ENCODE measurements at places on chromosomes 11 and 22.

- DNase-seq, result no peak
Observed at GRCh38 chr22:28702891-28703290, 23.3 kb upstream of the TTC28 start.

DNA sequence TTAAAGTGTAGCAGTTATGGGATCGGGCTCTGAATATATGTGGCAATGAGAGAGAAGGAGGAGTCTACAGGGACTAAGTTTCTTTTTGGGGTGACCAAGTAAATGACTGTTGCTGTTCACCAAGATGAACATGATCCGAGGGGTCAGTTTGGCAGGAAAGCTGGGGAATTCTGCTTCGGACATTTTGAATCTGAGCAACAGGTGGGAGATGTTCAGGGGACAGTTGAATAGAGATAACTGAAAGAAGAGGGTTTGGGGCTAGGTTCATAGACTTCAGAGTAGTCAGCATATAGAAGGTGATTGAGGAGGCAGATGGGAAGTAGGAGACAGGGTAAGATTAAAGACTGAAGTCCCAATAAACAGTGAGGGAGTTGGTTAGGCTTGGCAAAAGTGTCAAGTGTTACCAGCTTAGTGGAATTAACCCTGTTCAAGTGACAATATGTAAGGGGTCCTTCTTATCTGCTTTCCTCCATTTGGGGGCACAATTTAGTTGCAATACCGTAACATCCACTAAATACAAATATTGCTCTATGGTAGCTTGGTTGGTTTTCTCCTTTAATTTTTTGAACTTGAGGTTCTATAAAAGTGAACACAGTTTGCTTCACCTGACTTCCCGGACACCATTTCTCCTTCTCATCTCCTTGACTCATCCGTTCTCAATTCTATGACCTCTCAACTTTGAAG, 2.9 kb upstream of the ENTHD1 start:
- DNase-seq, result no peak

DNA sequence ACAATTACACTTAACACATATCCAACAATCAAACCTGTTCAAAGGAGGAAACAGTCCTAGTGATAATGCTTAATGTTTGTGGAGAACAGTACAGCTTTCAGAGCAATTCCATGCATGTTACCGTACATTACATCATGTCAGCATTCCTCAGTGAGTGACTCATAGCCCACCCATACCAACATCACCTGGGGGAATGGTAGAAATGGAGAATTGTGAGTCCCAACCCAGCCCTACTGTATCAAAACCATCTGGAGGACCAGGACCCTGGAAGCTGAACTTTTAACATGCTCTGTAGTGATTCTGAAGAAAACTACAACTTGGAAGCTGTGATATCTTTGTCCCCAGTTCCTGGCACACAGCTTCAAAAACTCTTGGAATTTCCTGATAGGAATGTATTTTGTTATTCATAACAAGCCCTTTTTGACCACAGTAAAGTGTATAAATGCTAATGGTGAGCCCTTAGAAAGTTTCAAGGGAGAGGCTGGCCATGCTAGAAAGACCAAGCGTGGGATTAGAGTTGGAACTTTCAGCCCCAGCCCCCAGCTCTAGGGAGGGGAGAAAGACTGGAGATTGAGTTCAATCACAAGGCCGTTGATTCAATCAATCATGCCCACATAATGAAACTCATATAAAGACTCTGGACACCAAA, 301.1 kb downstream of the BUD13 start:
- DNase-seq, result no peak

- DNase-seq, result no peak
Observed at GRCh38 chr11:16367252-16367651, 10.9 kb upstream of the SOX6 start.

- DNase-seq, result no peak
Observed at GRCh38 chr11:71302534-71302909, 50.1 kb upstream of the SHANK2 start.

GRCh38 chr11:63516109-63516508, 10.2 kb downstream of the LGALS12 start:
- DNase-seq, result no peak

DNA sequence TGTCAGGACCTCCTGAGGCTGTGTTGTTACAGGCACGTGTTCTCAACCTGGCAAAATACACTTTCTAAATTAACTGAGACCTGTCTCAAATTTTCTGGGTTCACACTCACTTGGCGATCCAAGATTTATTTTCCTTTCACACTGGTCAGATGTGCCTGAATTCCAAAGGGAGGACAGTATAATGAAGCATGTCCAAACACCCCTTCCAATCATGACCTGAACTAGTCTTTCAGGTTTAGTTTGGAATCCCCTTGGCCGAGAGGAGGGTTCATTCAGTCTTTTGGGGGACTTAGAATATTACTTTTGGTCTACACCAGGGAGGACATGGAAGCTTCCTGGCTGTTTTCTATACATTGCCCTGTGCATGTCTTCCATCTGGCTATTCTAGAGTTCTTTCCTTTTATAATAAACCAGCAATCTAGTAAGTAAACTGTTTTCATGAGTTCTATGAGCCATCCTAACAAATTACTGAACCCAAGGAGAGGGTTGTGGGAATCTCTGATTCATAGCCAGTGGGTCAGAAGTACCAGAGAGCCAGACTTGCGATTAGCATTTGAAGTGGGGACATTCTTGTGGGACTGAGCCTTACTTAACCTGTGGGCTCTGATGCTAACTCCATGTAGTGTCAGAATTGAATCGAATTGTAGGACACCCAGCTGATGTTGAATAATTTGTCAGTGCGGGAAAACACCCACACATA, 14.8 kb upstream of the TMEM216 start:
- DNase-seq, result no peak

DNA sequence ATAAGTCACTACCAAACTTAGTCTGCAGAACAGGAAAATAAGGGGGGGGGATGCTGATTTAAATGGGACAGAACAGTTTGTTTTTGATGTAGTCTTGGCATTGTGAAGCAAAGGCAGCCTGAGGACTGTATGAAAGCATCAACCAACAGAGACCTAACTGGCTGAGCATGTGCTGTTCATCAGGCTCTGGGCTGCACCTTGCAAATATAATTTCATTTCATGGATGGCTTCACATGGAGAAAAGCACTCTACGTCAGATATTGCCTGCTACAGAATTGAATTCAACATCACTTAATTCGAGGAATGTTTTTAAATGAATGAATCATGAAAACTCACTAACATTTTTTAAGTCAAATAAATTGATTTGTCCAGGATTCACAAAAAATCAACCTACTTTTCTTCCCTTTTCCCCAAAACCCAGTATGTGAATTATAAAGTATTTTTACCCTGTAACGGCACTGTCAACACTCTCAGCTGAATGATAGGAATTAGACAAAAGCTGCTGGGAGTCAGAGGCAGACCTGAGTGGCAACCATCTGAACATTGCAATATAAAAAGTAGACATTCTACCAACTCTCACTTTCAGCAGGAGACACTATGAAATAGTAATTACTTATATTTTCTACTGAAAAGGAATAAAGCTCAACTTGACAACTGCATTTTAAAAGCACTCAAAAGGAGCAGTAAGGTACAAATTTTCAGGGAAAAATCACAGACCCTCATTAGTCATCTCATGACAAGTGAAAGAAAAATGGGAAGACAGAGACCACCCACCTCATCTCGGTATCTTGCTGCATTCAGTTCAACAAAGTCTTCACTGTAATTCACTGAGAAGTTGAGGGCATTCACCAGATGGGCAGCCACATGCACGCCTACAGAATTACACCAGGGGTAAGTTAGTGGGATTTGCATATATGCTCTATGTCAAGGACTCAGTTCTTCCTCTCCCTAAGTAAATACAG, 47.5 kb downstream of the NOX4 start:
- no peak for DNase-seq

GRCh38 chr22:45917146-45917545, 59.8 kb downstream of the WNT7B start:
- DNase-seq, result no peak

DNA sequence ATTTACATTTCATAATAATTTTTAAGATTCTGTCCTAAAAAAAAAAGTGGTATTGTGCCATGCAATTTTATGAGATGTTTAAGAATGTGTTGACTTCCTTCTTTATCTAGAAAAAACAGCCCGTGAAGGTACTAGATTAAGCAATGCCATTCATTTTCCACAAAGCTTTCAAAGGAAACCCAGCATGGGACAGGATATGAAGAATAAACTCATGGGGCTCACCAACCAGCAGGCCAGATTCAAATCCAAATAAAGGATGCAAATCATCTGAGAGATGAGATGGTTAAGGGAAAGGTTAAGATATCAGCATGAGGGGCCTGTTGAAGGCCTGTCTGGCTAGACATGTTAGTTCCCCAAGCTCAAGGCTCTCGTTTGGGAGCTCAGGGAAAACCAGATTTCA, 199.1 kb downstream of the SWAP70 start:
- no peak for DNase-seq

DNA sequence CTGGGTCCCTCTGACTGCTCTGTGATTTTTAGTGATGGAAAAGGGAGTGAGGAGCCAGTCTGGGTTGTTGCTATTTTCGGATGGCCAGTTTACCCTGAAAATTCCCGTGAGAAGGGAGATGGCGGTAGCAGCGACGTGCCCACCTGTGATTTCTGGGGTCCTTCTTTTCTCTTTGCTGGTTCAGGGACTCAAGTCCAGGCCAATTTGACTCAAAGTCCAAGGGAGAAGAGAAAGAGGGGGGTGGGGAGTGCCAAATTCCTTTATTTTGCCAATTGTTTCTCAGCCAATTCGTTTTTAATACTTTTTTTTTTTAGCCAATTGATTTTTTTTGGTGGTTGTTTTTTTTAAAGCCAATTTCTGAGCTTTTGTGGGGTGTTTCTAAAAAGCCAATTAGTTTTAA, 6.9 kb downstream of the IGF2 start:
- no peak for DNase-seq

DNA sequence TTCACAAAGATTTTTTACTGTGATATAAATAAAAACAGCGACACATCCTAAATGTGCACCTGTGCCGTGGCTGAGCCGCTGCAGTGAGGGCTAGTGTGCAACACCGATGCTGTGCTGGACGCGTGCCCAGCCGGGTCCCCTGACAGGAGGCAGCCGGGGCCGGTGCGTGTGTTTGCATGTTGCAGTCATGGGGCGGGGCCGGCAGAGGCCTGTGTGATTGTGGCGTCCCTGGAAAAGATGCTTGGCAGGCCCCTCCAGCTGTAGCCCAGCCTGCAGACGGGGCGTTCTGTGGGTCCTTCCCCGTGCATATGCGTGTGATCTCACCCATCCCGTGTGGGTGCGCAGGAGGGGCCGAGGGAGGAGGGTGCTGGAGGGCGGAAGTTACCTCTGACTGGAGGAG, 30.6 kb downstream of the MUC6 start:
- peak; percentile 63 for DNase-seq

- no peak for DNase-seq
Observed at GRCh38 chr22:45704648-45705047, 33.0 kb downstream of the ATXN10 start.

- DNase-seq, result peak; percentile 64
Observed at GRCh38 chr11:103035791-103036434, 56.0 kb downstream of the DCUN1D5 start.

DNA sequence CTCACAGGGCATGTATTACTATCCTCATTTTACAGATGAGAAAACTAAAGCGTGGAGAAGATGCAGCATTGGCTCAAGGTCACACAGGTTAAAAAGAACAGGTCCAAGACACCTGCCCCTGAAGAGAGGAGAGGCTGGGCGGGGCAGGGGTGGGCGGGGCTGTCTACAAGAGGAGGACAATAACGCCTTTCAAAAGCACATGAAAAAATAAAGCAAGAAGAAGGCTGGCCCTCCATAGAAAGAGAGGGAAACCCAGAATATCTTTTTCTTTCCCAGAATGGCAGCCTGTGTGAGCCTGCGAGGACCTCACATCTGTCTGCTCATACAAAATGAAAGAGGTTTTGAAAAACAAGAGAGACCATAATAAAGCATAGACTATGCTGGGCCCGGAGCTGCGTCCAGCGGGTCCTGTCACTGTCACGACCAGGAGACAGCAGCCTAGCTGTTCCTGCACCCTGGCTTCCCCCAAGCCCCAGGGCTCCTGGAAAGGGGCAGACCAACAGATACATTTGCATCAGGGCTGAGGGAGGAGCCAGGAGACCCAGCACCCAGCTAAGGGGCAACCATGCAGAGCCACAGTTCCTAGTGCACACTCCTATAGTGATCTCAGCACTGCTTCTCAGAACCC, 61.6 kb downstream of the DSCAML1 start:
- DNase-seq, result no peak

- no peak for DNase-seq
Observed at GRCh38 chr11:8020244-8020597, 33.1 kb downstream of the EIF3F start.

DNA sequence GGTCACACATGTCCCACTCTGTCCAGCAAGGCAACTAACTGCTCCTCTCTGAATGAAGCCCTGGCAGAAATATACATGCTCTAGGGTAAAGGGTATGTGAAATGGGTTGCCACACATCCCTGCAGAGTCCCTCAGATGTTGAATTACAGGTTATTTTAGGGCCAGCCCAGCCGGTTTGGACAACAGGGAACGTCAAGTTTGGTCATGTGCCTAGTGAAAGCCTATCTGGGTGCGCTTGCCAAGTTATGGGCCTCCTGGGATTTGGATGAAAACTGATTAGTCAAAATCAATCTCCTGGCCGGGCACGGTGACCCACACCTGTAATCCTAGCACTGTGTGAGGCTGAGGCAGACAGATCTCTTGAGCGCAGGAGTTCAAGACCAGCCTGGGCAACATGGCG, 10.4 kb downstream of the AP1B1 start:
- DNase-seq, result no peak

DNA sequence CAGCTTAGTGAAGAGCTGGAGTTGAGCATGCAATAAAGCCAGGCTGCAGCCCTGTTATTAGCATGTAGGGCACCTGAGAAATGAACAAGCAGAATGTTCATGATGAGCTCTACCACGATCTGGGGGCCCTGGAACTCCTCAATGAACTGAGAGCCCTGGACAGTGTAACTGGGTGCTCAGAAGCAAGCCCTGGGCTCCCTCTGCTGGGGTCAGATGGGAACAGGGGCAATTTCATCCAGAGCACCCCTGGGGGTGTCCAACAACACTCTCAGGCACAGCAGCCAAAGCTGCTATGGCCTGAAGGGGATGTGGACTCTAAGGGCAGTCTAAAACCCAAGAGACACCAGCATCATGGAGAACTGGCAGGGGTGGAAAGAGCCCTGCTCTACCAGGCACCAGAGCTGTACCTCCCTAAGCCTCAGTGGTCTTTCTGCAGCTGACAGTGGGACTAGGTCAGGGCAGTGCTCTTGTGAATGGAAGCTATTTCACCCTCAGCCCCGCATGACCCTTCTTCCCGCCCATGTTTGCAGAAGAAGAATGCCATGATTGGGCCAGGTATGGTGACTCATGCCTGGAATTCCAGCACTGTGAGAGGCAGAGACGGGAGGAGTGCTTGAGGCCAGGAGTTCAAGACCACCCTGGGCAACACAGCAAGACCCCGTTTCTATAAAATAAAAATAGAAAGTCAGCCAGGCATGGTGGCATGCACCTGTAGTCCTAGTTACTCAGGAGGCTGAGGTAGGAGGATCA, 28.9 kb downstream of the THOC5 start:
- DNase-seq, result no peak

DNA sequence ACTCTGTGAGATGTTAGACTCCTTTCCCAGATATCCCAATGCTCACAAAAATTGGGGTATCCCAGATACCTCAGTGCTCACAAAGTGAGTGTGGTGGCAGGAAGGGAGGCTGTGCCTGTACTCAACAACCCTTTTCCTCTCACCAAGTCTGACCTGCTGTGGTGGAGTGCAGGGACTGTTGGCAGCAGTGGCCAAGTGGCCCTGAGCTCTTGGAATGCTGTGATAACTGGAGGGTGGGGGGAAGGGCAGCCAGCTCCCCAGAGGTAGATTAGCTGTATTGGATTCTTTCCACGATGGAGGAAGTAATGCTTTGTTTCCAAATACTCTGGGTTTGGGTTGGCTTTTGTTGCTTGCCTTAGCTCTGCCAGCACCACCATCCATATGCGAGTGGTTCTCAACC, 46.0 kb upstream of the OR9Q1 start:
- DNase-seq, result no peak

Data from NCI-H2081 treated with DMSO at 0.1 percent for 48 hours (cell line).